Right cardiac atrium (tissue), 5 donors: ENCODE measurements at places on chromosomes 6 and 20.
A peak's percentile ranks its signal among the peaks of the same experiment; 100 is the strongest.

GRCh38 chr6:157169656-157170055, 153.7 kb downstream of the TMEM242 start:
- DNase-seq, result no peak

DNA sequence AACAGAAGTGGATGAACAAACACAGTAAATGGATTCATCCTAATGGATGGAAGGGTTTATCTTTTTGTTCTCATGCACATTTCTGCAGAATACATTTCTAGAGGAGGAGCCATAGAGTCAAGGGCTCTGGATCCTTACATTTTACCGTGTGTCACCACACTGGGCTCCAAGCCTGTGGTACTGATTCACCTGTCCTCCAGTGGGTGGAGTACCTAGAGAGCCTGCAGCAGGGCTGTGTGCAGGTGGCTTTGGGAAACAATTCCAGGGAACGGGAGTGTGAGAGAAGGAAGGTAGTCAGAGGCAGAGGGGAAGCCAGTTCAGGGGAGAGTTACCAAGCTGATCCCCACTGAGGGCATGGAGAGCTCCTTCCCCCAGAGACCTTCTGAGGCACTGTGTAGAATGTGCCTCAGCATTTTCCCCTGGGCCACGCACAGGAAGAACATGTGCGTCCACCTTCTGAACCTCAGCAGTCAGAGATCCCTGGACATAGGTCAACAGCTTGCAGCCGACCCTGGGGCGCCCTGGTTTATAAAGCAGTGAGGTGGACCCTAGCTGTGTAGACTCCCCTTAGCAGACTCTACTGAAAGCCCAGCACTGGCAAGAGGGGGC, 85.3 kb upstream of the SLC22A23 start:
- DNase-seq, result no peak

GRCh38 chr6:41596807-41597206, 41.5 kb upstream of the MDFI start:
- DNase-seq, result no peak

DNA sequence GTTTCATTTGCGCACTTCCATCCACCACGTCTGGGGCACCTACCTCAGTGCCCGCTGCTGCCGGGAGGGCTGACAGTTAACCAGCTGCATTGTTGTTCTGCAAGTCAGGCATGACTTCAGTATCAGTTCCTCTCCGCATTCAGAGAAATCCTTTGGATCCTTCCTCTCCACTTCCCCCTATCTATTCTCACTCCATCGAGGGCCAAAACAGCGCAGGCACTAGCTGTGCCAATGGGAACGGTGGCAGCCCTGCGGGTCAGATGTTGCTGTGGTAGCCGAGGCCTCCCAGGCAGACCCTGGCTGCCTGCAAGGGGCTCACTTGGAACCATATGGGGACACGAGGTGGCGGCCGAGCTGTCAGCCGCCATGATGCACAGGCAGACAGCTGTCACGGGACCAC, 64.2 kb upstream of the INSM1 start:
- DNase-seq, result peak; percentile 78
